Breast epithelium (tissue), 4 donors: ENCODE measurements at places on chromosomes 11 and 22.

- H3K4me3 ChIP-seq, result no peak overlapping the region
- no peaks in the 10 kb centered on the region for H3K4me1 ChIP-seq
- H3K27ac ChIP-seq, result no peak overlapping the region
- H3K27me3 ChIP-seq, result no peaks in the 10 kb centered on the region
- DNase-seq, result no peak
- no peaks in the 10 kb centered on the region for H3K36me3 ChIP-seq
These were observed 12.7 kb downstream of the MRGPRX3 start for GRCh38 chr11:18145025-18145424.

GRCh38 chr11:94747146-94747545 lies 21.0 kb upstream of the AMOTL1 start:
- H3K4me1 ChIP-seq, result no peaks in the 10 kb centered on the region
- no peak overlapping the region for H3K27ac ChIP-seq
- DNase-seq, result no peak
- no peaks in the 10 kb centered on the region for H3K27me3 ChIP-seq
- H3K36me3 ChIP-seq, result no peaks in the 10 kb centered on the region

- no peaks in the 10 kb centered on the region for H3K4me1 ChIP-seq
- no peak for DNase-seq
- no peak overlapping the region for H3K4me3 ChIP-seq
These were observed 4.7 kb upstream of the AP1B1 start for GRCh38 chr22:29393019-29393608.

DNA sequence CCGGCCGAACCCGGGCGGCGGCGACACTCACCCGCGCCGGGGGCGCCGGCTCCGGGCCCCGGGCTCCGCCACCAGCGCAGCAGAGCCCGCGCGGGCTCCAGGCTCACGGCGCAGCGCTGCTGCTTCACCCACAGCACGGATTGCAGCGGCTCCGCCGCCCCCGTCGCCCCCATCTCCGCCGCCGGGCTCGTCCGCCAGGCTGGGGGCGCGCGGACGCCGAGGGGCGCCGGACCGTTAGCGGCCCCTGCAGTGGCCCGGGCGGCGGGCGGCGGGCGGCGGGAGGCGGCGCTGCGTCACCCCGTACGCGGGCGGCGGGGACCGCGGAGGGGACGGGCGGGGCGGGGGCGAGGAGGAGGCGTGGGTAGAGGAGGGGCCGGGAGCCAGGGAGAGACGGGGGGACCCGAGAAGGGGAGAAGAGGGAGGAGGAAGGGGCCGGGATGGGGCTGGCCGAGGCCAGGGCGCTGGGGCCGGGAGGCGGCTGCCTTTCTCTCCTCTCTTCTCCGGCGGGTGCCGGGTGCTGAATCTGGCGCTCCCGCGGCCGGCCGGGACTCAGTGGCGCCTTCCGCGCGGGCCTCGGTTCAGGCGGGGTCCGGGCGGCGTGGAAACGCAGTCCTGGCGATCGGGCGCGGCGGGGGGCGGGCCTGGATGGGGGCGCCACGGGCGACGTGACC lies at the start of gene CERK:
TSS of gene CERK (minus strand) at position 277 of the 671 bp plus-strand sequence. CDS start at position 173, 104 bp downstream.
- peaks cover 9% of the 10 kb centered on the region for H3K4me1 ChIP-seq
- H3K27ac ChIP-seq, result peak within 1 kb of the TSS; percentile 89

DNA sequence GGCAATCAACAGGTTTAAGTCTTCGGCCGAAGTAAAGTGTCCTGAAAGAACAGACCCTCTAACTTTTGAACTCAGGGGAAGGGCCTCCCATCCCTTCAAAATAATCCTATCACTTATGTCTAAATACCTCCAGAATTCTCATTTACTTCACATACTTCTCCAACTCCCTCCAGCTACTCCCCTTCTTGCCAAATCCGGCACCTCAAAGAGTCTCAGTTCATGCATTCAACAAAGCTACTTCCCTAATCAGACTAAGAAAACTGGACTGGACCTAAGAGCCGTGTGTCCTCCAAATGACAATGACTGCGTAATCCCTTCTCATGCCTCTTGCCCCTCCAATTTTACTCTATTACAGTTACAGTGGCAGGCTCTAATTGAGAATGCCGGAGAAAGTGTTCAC lies 1.3 kb downstream of the DDB1 start:
- no peaks in the 10 kb centered on the region for H3K27me3 ChIP-seq
- peaks cover 6% of the 10 kb centered on the region for H3K36me3 ChIP-seq
- no peak for DNase-seq
